ENCODE measurements at places on chromosomes 13 and 19.

DNA sequence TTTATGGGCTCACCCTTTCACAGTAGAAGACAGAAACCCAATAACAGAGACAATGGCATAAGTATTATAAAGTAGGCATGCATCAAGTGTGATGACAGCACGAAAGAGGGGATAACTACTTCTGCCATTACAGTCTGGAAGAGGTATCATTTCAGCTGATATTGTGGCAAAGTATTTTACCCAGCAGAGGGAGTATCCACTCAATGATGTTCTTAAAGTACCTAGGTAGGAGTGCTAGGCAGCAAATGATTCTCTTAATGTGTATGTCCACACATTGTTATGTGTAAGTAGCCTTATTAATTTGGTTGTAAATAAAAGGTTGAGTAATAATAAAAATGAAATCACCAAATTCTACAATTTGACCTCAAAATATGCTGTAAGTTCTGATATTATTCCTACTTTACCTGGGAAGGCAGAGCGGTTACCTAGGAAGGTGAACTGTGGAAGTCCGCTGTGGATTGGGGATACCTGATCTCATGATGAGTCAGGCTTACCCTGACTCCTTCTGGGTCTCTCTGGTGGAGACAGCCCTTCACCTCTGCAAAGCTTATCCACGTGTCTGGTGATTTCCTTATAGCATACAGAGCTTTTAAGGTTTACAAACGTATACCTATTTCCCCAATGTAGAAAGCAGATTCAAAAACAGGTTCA, 4.1 kb upstream of the UBAC2 start:
- no peak for ATAC-seq

GRCh38 chr13:27106144-27106543, 65.5 kb downstream of the USP12 start:
- no peak for ATAC-seq

DNA sequence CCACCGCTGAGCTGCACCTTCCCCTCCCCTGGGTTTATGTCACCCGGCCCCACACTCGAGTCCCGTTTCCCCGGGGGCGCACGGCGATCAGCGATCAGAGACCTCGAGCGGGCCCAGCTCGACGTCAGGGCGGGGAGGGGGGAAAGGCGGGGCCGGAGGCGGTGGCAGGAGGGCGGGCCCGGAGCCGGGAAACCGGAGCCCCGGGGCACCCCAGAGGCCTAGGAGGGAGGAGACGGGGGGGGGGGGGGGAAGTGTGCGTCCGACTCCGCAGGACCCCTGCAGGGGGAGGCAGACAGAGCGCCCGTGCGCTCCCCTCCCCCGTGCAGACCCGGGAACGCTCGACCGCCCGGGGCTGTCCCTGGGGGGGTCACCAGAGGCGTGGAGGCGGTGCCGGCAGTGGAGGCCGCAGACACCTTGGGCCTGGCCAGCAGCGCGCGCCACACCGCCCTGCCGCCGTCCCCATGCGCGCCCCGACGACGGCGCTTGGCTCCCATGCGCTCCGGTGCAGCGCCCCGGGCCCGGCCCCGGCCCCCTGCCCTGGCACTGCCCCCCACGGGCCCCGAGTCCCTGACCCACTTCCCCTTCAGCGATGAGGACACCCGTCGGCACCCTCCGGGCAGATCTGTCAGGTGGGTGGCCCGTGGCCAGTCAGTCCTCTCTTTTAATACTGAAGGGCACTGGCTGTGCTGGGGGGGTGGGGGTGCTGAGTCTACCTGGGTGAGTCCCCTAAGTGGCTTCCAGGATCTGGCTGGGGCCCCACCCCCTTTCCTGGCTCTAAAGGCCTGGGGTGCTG, 11.8 kb downstream of the PDE4A start:
- peak; percentile 70 for ATAC-seq

DNA sequence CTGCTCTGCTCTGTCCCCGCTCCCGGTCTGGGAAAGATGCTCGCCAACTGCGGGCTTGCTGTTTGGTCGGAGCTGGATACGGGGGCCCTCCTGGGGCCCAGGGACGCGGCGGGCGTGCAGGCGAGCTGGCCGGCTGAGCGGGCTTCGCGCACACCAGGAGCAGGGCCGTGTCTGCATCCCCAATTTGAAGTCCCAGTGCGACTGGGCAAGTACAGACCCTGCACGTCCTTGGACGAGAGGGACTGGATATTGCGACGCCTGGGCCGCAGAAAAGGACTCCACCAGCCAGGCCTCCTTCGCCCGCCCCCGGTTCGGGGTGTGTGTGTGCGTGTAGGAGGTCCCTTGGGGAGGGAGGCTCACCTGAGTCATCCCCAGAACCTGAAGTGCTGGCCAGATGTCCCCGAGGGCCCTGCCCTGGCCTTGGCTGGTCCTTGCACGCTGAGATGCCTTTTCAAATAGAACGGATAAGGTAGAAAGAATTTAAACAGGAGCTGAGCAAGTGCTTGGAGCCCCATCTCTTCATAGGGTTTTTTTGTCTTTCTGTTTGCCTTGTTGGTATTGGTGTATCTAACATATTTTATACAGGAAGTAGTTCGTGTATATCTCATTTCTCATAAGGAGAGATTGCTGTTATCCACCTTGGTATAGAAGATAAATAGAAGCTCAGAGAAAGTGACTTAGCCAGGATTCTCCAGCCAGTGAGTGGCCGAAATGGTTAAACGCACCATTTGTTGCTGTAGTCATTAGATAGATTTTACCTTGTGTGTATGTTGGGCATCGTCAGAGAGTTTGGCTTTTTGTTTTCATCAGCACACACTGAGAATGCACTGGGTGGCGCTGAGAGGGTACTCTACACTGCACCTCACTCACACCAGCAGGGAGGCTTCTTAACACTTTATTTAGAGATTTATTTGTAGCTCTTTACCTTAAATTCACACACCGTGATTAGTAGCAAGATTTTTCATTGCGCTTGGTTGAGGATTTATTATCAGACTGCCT, 1.1 kb downstream of the NAXD start:
- peak; percentile 29 for ATAC-seq

GRCh38 chr13:110063490-110064421, 243.2 kb downstream of the COL4A1 start:
- ATAC-seq: no peak

- peak; percentile 69 for ATAC-seq
Measured at GRCh38 chr19:38233740-38234251, 9.8 kb upstream of the DPF1 start.

GRCh38 chr13:49536144-49536873, 40.6 kb downstream of the PHF11 start:
- ATAC-seq: no peak

GRCh38 chr13:67004511-67004910, 225.6 kb downstream of the PCDH9 start:
- no peak for ATAC-seq

GRCh38 chr13:59354665-59355369, 808.9 kb downstream of the DIAPH3 start:
- no peak for ATAC-seq

GRCh38 chr19:30364866-30365800, 7.1 kb upstream of the ZNF536 start:
- ATAC-seq: no peak

GRCh38 chr13:44231786-44232516, 141.7 kb upstream of the SERP2 start:
- ATAC-seq: peak; percentile 92

DNA sequence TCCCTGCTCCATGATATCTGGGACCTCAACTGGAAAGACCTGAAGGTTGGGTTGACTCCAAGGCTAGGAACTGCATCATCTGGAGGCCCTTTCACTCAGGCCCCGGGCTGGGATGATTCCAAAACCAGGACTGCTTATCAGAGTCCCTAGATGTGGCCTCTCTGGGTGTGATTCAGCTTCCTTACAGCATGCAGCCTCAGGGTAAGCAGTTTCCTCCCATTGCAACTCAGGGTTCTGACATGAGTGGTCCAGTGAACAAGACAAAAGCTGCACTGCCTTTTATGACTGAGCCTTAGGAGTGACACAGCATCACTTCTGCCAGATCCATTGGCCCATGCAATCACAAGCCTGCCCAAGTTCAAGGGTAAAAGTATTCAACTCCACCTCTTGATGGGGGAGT, 502.8 kb downstream of the COG6 start:
- no peak for ATAC-seq

DNA sequence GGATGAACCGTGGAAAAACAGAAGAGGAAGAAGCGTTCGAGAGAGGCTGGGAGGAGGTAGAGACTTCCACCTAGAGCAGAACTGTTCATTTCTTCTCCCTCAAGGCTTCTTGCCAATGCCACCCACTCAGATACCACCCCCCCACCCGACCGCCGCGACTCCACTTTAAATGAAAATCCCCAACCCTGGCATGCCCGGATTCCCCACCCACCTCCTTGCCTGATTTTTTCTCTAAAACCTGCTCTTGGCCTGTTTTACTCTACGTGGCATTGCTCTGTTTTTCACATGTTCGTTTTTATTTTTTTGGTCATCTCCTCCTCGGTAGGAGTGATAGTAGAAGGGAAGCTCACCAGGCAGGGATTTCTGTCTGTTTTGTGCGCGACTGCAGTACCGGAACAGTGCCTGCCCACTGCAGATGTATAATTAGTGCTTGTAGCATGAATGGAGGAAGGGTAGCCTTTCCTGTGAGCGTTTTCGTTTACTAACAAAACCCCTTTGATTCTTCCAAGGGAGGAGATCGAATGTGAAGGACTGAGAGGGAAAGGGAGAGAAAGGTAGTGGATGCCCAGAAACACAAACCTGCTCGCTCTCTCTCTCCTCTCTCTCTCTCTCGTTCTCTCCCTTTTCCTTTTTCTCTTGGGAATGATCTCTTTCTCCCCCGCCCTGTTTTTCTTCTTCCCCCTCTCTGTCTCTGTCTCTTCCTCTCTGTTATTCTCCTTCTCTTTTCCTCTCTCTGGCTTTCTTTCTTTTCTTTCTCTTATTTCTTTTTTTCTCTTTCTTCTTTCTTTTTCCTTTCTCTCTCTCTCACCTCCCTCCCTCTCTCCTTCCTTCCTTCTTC, 2.2 kb downstream of the CD70 start:
- ATAC-seq: no peak

DNA sequence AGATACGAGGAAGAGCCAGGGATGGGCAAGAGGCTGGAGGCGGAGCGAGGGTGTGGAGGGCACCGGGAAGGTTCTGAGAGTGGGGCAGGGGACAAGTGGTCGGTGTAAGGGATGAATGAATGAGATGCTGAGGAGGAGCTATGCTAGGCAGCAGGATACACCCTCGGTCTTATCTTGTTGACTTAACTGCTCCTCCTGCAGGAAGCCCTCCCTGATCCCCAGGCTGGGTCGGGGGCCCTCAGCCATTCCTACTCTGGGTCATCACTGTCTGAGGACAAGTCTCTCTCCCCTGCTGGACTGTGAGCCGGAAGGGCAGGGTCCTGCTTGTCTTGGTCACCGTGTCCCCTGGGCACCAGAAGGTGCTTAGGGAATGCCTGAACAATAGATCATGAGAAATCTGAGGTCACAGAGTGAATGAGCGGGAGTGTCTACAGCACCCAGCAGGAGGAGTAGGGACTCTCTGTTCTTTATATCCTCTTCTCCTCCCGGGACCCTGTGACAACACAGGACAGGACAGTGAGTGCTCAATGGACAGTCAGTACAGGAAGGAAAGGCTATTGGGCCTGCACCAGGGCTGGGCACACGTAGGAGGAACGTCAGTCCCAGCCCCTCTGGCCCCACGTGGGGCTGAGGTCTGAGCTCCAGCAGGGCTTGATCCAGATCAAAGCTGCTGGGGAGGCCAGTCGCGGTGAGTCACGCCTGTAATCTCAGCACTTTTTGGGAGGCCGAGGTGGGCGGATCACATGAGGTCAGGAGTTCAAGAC, 6.5 kb downstream of the NKPD1 start:
- ATAC-seq: no peak

DNA sequence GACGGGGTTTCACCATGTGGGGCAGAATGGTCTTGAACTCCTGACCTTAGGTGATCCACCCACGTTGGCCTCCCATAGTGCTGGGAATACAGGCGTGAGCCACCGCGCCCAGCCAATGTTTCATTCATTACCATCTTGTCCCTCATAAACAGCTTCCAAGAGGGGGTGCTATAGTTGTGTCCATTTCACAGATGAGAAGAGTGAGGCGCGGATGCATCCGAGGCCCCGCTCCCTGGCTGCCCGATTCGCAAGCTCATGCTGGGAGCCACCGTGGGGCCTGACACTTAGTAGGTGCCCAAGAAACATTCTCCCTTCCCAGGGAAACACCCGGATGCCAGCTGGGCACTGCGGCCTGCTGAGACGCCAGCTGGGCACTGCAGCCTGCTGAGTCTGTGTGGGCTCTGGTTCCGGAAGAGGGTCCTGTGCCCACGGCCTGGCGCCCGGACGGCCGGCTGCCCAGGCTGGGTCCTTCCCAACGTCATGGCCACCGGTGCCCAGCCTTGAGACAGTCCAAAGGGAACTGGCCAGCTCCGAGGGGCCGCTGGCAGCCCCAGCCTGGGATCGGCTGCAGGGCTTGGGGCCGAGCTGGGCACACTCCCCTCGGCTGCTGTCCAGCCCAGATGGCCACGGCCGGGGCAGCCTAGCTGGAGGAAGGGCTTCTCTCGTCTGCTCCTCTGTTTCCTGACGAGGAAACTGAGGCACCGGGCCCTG, 54.7 kb downstream of the NFIC start:
- ATAC-seq: no peak

- ATAC-seq: no peak
Measured at GRCh38 chr19:2733930-2734588, 5.8 kb downstream of the SLC39A3 start.

- ATAC-seq: no peak
Measured at GRCh38 chr19:16773259-16773658, 53.6 kb downstream of the NWD1 start.

DNA sequence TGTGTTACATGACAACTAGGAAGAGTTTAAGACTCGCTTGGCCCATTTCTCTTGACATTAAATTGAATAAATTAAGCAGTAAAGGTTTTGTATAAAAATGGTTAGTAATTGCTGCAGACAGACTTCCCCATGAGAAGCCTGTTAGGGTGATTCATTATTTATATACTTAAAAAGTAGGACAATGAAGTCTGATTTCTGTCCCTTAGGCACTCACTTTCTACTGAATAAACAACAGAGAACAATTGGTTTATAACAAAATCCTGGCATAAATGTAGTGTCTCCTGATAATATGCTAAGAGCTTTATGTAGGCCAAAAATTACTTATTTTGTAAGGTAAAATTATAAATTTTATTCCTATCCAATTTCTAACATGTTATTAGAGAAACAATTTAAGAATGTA, 2138.5 kb upstream of the PCDH20 start:
- no peak for ATAC-seq

DNA sequence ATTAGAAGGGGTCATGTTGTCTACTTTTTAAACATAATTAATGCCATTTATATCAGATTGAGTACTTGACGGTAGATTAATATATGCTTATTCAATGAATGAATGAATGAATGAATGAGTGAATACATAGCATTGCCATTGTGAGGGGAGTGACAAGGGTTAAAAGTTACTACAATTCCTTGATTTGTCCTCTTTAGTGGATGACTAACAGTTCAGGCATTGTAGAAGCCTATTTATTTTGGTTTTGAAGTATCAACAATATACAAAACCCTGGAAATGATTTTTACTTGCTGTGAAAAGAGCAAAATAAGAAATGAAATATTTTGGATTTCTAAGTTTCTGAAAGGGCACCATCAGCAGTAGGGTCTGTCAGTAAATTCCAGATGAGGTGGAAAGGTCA, 122.7 kb downstream of the CYSLTR2 start:
- ATAC-seq: no peak
